ENCODE measurements at places on chromosomes 1 and 21.
A peak's percentile ranks its signal among the peaks of the same experiment; 100 is the strongest.

DNA sequence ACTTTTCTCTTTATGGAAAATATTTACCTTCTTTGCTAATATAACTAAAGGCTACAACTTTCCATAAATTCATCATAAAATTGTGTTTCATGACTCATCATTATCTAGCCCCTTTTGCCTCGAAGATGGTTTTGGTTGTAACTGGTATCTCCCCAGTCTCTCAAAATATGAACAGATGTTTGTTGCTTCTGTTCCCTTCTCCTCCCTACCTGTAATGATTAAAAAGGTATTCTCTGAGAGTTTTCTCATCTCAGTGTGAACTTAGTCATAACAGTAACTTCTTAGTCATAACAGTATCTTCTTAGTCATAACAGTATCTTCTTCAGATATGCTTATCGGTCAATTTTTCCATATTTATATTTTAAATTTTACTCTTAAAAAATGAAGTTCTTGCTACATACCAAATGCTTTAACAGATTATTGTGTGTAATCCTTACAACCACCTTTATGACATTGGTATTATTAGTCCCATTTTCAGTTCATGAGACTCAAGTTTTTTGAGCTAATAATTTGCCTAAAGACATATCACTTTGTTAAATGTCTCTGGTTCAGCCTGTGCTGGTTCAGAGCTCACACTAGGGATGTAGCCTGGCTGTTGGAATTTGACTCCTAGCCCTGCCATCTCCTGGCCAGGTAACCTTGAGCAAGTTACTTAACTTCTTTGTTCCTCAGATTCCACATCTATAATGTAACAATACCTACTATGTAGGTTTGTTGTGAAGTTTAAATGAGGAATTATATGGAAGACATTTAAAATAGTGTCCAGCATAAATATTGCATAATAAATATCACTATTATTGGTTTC is 32.6 kb downstream of the ATP1B1 start:
- DNase-seq: peak; percentile 63

DNA sequence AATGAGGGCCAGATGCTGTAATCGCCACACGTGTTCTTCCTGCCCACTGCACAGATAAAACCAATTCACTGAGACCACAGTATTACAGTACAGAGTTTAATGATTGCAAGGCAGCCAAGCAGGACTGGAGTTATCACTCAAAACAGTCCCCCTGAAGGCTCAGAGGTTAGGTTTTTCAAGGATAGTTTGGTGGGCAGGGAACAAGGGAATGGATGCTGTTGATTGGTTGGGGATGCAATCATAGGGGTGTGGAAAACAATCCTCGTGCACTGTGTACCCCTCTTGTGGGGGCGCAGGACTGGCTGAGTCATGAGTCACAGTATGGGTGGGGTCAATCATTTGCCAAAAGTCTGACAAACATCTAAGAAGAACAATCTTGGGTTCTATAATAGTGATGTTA is 12.4 kb upstream of the USP1 start:
- no peak for DNase-seq

- no peak for DNase-seq
These were observed 41.3 kb upstream of the LRP8 start for GRCh38 chr1:53369034-53369750.

DNA sequence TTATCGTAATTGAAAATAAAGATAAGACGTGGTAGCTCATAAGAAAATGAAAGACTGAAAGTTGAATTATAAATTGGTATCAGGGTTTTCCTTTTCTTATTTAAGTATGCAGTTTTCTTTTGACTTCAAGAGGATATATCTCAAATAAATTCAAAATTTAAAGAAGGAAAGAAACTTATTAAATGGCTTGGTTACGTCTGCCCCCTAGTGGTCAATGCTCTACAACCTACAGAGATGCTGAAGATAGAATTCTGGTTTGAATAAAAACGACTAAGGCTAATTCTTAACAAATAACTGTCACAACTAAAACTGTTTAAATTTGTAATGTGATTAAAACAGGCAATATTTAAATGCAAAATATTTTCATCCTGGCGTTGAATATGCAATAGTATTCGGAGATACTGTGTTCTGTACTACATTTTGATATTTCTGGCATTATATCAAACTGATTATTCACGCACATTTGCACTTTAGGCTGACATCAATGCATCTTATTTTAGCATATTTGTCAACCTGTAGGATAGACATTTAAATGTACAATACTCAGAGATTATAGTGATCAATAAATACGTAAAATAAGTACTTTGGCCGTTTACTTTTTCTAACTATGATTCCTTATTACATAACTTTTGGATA is 26.8 kb downstream of the IFI44 start:
- DNase-seq: peak; percentile 36

- no peak for DNase-seq
These were observed 169.8 kb upstream of the CXADR start for GRCh38 chr21:17343055-17343454.

DNA sequence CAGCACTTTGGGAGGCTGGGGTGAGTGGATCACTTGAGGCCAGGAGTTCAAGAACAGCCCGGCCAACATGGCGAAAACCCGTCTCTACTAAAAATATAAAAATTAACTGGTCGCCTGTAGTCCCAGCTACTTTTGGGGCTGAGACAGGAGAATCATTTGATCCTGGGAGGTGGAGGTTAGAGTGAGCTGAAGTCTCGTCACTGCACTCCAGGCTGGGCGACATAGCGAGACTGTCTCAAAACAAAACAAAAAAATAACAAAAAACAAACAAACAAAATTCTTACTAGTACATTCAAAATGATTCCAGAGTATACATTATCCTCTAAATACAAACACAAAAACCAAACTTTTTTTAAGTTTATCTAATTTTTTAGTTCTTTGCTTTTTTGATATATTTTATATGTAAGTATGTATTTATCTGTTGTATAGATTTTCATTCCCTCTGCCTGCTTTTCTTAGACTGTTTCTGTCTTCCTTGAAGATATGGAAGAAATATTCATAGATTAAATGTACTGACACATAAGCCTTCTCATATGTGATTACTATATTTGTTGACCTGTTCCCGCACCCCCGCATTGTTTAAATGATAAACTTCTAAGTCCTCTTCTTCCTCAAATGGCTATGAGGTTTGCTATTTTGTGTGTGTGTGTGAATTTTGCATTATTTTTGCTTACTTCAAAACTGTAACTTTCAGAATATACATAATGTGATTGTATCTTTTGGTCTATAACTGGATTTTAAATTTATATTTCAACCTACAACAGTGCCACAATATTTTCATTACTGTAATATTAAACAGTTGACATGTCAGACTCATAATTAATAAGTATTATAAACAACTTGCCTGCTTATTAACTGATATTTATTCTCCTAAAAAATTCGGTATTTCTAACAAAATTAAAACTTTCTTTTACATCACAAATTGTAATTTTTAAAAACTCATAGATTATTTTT is 1674.1 kb upstream of the B3GALT2 start:
- DNase-seq: no peak

DNA sequence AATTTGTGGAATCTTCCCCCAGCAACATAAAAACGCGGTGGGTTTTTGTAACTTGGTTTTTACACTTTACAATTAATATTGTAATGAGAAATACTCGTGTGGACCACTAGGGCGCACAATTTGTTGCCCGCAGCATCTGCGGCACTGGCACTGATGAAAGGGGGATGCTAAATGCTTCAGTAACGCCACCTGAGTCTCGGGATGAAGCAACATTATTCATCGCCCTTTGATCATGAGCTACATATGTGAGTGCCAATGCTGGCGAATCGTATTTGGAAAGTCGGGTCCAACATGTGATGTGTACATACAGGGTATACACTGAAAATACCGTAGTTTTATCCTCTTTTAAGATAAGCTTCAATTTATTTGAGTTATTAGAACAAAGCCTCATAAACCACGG is 34.2 kb upstream of the COX20 start:
- DNase-seq: peak; percentile 66

DNA sequence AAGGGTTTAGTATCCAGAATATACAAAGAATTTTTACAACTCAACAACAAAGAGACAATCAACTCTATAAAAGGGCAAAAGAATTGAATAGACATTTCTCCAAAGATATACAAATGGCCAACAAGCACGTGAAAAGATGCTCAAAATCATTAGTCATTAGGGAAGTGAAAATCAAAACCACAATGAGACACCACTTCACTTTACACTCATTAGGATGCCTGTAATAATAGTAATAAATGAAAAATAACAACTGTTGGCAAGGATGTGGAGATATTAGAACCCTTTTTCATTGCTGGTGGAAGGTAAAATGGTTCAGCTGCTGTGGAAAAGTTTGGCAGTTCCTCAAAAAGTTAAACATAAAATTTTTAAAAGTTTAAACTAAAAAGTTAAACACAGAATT is 7.0 kb upstream of the ABCD3 start:
- no peak for DNase-seq

- DNase-seq: peak; percentile 38
These were observed 1.4 kb downstream of the PEA15 start for GRCh38 chr1:160206421-160207117.

- peak; percentile 19 for DNase-seq
These were observed 1.8 kb downstream of the TTLL10 start for GRCh38 chr1:1175221-1176062.

DNA sequence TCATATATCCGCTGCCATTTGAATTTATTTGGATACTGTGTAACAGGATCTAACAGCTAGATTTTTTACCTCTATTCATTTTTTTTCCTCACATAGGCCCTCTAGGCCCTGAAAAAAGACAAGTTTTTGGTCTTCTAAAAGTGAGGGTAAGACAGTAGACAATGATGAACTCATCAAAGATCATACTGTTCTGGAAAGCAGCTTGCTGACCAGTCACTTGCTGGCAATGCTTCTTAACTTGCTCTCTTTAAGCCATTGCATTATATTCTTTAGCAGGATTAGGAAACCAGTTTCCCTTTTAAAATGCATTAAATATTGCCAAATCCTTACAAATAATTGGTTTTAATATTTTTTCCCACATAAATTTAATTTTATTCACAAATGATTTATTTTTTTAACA is 65.5 kb downstream of the SYT14 start:
- no peak for DNase-seq

- no peak for DNase-seq
These were observed 7.0 kb downstream of the C1orf53 start for GRCh38 chr1:197909384-197909783.

- DNase-seq: no peak
These were observed 420.9 kb downstream of the DISC1 start for GRCh38 chr1:232047473-232047872.

DNA sequence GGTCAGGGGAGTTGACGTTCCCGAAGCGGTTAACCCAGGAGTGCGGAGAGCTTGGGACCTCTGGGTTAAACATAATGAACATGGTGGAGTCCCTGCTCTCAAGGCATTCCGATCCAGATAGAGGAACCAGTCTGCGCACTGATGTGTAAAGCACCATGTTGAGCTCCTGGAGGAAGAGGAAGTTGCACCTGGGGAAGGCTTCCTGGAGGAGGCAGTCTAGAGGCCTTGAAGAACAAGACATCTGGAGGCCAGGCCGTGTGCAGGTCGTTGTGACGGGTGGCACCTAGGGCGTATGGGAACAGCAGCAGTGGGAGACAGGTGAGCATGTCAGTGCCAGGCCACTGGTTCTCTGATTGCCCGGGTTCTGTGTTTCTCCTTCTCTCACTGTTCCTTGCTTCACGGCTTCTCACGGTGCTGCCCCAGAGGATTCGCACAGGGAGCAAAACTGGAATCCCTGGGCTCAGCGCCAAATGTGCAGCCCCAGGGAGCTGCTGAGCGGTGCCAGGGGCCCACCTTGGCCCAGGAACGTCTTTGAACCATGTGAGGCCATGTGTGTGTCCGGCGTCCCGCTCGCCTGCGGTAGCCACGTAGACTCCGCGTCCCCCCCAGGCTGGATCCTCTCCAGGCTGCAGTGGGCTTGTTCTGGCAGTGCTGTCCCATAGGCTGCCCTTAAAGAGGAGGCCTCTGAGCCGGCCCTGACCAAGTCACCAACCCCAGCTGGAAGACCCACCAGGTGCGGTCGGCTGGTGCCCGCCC is 122.9 kb upstream of the GALNT2 start:
- no peak for DNase-seq

DNA sequence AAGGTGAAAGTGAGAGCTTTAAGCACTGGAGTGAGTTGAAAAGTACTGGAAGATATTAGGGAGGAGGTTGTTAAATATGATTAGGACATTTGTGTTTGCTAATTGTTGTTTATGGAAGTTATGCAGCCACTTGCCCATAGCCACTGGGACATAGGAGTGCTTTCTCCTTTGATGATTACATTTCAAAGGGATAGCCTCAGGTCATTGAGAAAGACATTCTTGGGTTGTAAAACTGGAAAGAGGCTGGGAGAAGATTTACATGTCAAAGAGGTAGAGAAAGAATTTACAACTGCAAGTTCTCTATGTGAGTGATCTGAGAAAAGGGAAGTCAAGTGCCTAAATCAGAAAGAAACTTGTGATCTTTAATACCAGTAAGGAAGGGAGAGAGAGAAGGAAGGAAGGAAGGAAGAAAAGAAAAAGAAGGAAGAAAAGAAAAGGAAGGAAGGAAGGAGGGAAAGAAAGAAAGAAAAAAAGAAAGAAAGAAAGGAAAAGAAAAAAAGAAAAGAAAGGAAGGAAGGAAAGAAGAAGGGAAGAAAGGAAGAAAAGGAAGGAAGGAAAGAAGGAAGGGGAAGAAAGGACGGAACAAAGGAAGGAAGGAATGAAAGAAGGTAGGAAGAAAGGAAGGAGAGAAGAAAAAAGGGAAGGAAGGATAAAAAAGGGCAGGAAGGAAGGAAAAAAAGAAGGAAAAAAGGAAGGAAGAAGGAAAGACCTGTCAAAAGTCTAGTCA is 284.6 kb upstream of the DPYD start:
- DNase-seq: no peak

- no peak for DNase-seq
These were observed 7.2 kb upstream of the OPTC start for GRCh38 chr1:203486618-203487370.

DNA sequence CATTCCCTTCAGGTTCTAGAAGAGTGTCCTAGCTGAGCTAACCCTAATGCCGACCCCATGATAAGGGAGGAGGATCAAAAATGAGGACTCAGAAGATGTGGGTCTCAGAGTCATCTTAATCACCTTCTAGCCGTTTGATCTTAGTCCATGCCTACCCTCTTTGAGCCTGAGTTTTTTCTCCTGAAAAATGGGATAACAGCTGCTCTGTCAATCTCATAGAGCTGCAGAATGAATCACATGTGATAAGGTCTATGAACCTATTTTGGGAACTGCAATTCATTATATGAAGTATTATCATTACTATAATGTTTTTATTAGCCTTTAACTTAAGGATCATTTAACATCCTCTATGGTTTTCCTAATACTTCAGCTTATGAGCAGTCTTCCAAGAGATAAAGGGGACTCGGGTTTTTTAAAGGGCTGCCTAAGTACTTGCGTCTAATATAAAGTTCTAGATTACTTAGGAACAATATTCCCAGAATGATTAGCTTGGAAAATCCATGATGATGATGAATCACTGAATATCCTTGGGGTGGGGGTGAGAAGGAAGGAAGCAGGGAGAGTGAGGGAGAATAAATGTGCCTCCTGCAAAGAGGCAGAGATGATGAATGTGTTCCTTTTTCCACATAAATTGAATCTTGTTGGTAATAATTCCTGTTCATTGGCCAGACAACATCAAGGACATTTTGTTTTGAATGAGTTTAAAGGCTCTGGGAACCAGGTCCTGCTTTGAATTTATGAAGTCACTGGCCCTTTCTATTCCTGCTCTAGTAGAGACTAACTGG is 66.8 kb downstream of the COLGALT2 start:
- no peak for DNase-seq

- DNase-seq: no peak
These were observed 313.9 kb downstream of the BARHL2 start for GRCh38 chr1:90402893-90403849.

All from GM20000 (cell line).